ENCODE measurements at places on chromosomes 12 and 14.

GRCh38 chr14:91342206-91342760 lies 75.3 kb downstream of the CCDC88C start:
- DNase-seq = no peak

- no peak for DNase-seq
Measured at GRCh38 chr12:111175396-111176094, 193.3 kb downstream of the PHETA1 start.

DNA sequence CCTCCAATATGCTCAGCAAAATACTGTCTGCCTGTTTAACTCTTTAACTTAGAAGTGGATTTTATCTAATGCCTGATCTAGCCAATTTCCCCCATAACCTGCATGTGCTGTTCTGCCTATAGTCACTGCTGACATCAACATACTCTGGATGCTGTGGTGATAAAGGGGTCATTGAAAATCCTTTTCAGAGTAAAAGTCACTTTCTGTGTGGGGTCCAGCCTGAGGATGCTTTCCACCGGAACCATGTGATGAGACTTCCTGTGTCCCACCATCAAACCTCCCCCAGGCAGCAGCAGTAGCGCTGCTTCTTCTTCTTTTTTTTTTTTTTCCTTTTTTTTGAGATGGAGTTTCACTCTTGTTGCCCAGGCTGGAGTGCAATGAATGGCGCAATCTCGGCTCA lies 607.0 kb downstream of the BCL11B start:
- no peak for DNase-seq

GRCh38 chr14:54629183-54629582 lies 62.3 kb downstream of the SAMD4A start:
- DNase-seq = no peak

DNA sequence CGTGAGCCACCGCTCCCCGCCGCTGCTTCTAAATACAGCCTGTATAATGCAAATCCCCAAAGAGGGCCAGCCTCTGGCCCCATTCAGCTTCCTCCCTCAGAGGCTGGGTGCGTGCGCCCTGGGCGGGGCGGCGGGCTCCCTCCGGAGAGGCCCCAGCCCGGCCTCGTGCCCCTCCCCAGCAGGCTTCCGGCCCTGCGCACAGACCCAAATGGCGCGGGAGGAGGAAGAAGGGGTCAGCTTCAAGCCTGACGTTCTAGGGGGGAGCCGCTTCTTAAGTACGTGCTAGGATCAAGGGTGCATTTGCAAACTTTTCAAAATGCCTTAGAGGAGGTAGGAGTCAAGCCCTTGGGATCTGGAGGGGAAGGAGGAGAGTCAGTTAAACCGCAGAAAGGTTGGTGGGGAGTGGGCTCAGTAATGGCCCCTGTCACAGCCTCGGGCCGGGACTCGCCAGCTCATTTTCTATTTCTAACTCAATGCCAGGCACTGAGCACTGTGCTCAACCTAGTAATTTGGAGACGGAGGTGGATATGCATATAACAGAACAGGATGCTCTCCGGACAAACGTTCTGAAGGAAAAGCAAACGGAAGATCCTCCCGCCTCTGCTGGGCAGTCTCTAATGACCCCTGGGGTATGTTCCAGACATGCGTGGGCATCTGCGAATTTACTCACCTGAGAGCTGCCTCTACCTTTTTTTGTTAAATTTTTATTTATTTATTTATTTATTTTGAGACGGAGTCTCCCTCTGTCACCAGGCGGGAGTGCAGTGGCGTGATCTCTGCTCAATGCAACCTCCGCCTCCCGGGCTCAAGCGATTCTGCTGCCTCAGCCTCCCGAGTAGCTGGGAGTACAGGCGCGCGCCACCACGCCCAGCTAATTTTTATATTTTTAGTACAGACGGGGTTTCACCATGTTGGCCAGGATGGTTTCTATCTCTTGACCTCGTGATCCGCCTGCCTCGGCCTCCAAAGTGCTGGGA lies 32.3 kb downstream of the NINJ2 start:
- DNase-seq = no peak

DNA sequence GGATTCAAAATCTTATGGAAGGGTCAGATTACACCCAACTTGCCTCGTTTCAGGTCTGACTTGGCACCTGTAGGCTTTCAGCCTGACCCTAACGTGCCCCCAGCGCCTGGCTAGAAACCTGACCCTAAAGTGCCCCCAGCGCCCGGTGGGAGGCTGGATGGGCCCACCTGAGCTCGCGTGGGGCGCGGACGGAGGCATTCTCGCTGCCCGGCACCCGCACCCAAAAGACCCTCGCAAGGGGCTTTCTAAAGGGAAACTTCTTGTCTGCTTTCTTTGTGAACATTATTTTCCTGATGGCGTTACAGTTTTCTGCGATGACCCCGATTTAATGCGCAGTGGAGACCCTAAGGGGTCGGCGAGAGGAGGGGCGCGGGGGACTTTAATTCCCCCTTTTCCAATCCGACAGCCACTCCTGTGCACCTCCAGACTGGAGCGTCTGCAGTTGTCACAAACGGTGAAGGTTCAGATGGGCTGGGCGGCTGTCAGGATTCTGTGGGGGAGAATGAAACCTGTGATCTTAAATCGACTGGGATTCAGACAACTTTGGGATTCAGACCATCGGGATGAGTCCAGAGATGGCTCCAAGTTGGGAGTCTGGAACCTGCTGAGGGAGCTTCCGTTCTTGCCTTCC lies 751 bp upstream of the HRK start:
- no peak for DNase-seq

- peak; percentile 30 for DNase-seq
Measured at GRCh38 chr12:22334410-22335100, at the start of gene ST8SIA1. Gene ST8SIA1, minus strand, starts transcription at chr12:22334707. Its CDS starts 475 bp downstream, at chr12:22334232.

DNA sequence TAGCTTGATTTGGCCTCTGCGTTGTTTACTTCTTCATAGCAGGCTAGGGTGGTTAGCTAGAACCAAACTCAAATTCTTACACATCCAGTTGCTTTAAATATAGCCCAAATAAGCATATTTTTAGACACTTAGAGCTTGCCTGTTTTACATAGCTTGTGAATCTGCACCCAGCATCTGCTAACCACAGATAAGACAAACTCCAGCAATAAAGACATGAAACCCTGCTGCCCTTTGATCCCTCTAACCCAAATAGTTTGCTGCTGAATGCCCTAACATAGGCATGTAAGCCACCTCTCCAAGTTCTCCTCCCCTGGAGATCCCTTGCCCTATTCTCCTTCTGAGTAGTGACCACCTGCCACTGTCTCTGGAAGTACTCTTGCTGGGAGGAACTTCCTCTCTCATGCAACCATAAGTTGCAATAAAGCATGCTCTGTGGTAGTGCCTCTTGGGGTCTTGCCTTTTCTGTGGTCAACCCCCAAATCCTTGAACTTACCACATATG lies 185.6 kb downstream of the TMEM117 start:
- DNase-seq = no peak

DNA sequence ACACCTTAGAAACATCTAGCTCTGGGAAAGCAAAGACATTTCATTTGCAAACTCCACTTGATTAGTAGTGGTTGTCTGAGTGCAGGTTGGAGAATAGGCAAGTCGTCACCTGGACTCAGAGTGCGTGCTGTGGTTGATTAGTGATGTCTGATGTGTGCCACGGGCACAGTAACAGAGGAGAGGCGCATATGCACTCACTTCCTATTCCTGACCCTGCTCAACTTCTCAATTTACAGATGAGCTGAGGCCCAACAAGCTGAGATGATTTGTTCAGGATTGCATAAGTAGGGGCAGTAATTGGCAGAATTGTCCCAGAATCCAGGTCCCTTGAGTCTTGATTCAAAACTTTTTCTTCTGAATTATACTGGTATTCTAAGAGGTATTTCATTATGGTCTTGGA lies 44.9 kb downstream of the ADCK1 start:
- no peak for DNase-seq

GRCh38 chr14:103055695-103056094 lies 1.7 kb downstream of the CDC42BPB start:
- DNase-seq = no peak

- peak; percentile 56 for DNase-seq
Measured at GRCh38 chr12:59780605-59781135, 184.8 kb downstream of the SLC16A7 start.

GRCh38 chr12:82835217-82835616 lies 148.5 kb downstream of the TMTC2 start:
- no peak for DNase-seq

GRCh38 chr12:95607642-95608041 lies 56.4 kb upstream of the USP44 start:
- DNase-seq = no peak

DNA sequence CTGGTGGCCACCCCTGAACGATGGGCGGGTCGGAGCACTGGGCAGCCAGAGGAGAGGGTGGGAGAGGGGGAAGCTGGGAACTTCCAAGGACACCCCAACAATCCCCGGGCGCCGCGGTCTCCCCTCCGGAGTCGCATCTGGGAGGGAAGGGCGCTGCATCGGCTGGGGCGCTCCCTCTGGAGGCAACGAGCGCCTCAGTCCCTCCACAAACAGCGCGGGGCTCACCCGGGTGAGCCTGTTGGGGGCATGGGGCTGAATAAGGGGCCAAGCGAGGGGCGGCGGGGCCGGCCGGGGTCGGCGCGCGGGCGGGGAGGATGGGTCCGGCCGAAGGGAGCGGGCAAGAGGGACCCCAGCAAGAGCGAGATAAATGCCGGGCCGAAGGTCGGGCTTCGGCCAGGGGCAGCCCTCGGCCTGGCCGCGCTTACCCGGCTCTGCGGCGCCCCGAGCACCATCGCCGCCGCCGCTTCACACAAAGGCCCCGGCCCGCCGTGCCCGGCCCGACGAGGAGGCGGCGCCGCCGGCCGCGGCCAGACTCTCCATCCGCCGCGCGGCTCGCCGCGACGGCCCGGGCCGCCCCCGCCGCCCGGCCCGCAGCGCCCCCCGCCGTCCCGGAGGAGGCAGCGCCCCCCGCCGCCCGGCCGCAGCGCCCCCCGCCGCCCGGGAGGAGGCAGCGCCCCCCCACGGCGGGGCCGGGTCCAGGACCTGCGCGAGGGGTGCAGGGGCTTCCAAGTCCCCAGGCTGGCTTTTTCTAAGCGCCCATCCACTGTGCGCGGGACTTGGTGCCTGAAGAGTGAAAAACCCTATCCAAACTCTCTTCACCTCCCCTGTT lies at the start of gene ZBTB39:
Gene ZBTB39, minus strand, starts transcription at position 567 of the 829 bp plus-strand sequence. CDS start 1,629 bp downstream, outside the sequence.
- DNase-seq = peak; percentile 44

DNA sequence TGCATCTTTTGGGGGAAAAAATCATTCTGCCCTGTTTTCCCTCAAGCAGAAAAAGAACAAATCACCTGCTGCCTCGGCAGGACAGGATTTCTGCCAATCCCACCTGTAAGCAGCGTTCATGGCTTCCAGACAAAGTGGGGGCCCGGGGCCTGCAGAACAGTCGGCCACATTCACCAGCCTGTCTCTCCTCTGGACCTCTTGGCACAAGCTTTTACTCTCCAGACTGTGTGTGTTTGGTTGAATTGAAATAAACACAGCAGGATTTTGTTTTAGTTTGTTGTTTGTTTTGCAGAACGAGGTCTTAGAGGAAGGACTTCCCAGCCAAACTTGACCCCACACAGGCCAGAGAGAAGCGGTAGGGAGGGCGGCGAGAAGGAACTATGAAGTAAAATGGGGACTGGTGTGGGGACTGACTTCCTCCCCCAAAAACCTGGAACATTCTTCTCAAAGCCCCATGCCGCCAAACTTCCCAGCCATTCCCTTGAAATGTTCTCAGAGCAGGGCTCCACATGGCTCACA lies 41.7 kb upstream of the FOS start:
- no peak for DNase-seq

Measured in posterior cingulate gyrus (tissue), 11 donors.